Activated CD4-positive, alpha-beta memory T cell treated with anti-CD3 and anti-CD28 coated beads, Interleukin-2, amount 10 ng/mL, durations not matched to agents 7 days and 5 days (primary cell): ENCODE measurements at places on chromosomes 6 and 20.

- no peak overlapping the region for H3K27ac ChIP-seq
- no peak overlapping the region for H3K4me3 ChIP-seq
- no peaks in the 10 kb centered on the region for H3K36me3 ChIP-seq
- peak; percentile 34 for DNase-seq
- H3K27me3 ChIP-seq, result peaks cover 40% of the 10 kb centered on the region
- no peaks in the 10 kb centered on the region for H3K4me1 ChIP-seq
These were observed 46.8 kb downstream of the CD24 start for GRCh38 chr6:106927531-106928398.

- no peaks in the 10 kb centered on the region for H3K27me3 ChIP-seq
- no peak overlapping the region for H3K27ac ChIP-seq
- H3K4me3 ChIP-seq, result no peak overlapping the region
- H3K36me3 ChIP-seq, result no peaks in the 10 kb centered on the region
These were observed 515.7 kb upstream of the FLRT3 start for GRCh38 chr20:14853079-14853478.

GRCh38 chr20:3010985-3011723 is 32.3 kb upstream of the GNRH2 start:
- peak overlapping the region; percentile 71 for H3K27ac ChIP-seq
- no peak overlapping the region for H3K4me3 ChIP-seq
- H3K27me3 ChIP-seq, result no peaks in the 10 kb centered on the region
- no peak for DNase-seq
- peaks cover 59% of the 10 kb centered on the region for H3K4me1 ChIP-seq

DNA sequence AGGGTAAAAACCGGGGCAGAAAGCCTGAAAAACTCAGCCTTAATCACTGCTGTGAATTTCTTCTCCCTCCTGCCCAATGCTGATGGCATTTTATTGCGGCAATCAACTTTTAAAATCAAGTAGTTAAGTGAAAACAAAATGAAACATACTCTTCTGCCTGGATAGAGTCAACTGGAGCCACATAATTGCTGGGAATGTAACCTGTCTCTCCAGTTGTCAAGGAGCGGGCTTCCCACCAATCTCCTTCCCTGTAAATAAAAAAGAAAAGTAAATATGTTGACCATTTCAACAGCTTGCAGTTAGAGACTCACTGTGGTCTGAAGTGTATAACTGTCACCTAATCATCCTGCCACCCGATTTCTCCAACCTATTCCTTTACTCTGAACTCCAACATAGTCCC is 102.1 kb upstream of the TRAF3IP2 start:
- no peak overlapping the region for H3K4me3 ChIP-seq
- H3K36me3 ChIP-seq, result peaks cover 56% of the 10 kb centered on the region
- no peak overlapping the region for H3K27ac ChIP-seq

DNA sequence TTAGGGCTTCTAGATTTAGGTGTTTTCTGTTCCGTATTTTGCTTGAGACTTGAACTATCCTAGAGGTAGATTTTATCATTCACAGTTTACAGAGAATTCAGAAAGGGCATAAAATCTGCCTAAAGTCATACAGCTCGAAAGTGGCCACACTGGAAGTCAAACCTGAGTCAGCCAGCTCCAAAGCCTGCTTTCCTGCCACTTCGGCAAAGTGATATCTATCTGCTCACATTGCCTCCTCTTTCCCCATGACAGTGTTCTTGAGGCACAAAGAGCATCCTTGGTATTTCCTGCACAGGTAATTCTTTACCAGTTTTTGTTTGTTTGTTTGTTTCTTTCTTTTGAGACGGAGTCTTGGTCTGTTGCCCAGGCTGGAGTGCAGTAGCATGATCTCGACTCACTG is 19.4 kb upstream of the SCUBE3 start:
- H3K4me1 ChIP-seq, result peaks cover 12% of the 10 kb centered on the region
- no peak overlapping the region for H3K27ac ChIP-seq
- no peak overlapping the region for H3K4me3 ChIP-seq
- H3K27me3 ChIP-seq, result peaks cover 35% of the 10 kb centered on the region
- DNase-seq, result no peak

- H3K4me3 ChIP-seq, result no peak overlapping the region
- no peaks in the 10 kb centered on the region for H3K27me3 ChIP-seq
- no peak overlapping the region for H3K27ac ChIP-seq
- DNase-seq, result no peak
- H3K4me1 ChIP-seq, result no peaks in the 10 kb centered on the region
- no peaks in the 10 kb centered on the region for H3K36me3 ChIP-seq
These were observed 14.1 kb upstream of the SPDEF start for GRCh38 chr6:34570066-34570833.

DNA sequence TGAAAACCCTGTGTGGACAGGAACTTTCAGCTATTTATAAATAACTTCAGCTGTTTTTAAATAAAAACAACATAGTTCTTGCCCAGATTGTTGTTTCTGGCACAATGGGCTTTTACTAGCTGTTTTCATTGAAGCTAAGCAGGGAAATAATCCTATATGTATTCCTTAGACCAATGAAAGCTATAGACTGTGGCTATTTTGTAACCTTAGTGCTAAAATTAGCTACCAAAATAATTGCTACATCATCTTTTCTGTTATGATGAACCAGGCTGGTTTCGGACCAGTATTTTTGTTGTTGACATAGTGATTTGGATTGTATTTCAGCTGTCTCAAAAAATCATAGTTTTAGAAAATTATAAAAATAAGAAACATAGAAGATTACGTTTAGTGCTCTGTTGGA is 13.7 kb downstream of the PHF3 start:
- no peak overlapping the region for H3K4me3 ChIP-seq
- DNase-seq, result no peak
- H3K27me3 ChIP-seq, result no peaks in the 10 kb centered on the region
- H3K36me3 ChIP-seq, result peaks cover 35% of the 10 kb centered on the region
- H3K4me1 ChIP-seq, result peaks cover 25% of the 10 kb centered on the region
- H3K27ac ChIP-seq, result no peak overlapping the region

GRCh38 chr20:56442389-56443365 is 25.8 kb upstream of the RTF2 start:
- peaks cover 35% of the 10 kb centered on the region for H3K36me3 ChIP-seq
- peaks cover 50% of the 10 kb centered on the region for H3K4me1 ChIP-seq
- H3K27ac ChIP-seq, result peak overlapping the region; percentile 17
- no peaks in the 10 kb centered on the region for H3K27me3 ChIP-seq
- no peak overlapping the region for H3K4me3 ChIP-seq

DNA sequence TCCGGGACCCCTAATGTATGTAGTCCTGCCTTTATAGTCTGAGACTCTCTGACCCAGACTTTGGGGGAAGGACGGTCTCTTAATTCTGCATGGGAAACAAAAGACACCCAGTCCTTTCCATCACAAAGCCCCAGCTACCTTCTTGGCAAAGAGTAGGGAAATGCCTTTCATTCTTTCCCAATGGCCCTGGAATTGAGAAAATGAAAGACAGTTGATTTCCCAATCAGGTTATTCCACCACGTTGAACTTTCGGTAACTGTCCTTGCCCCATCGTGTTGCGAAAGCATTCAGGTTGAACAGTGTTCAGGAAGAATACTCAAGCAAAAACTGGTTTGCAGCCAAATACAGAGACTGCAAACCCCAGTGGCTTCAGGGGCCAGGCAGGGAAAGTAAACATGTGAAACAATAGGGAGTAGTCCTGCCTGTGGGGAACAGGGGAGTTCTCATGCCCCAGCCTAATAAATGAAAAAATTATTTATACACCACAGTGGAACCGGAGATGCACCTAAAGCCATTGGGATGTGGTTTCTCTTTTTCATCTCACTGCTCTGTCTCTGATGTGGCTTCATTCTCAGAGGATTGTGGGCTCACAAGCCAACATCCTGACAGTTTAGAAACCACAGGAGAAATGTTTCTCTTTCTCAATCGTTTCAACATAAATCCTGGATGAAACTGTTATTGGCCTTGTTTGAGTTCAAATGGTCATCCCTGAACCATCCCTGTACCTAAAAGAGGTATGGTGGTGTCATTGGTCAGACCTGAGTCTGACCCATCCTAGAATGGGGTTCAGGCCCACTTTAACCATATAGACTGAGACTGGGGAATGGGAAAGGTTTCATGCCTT is 44.2 kb upstream of the SLC9A8 start:
- H3K4me3 ChIP-seq, result no peak overlapping the region
- H3K27me3 ChIP-seq, result peaks cover 52% of the 10 kb centered on the region
- DNase-seq, result peak; percentile 51
- H3K27ac ChIP-seq, result no peak overlapping the region
- peaks cover 2% of the 10 kb centered on the region for H3K36me3 ChIP-seq

DNA sequence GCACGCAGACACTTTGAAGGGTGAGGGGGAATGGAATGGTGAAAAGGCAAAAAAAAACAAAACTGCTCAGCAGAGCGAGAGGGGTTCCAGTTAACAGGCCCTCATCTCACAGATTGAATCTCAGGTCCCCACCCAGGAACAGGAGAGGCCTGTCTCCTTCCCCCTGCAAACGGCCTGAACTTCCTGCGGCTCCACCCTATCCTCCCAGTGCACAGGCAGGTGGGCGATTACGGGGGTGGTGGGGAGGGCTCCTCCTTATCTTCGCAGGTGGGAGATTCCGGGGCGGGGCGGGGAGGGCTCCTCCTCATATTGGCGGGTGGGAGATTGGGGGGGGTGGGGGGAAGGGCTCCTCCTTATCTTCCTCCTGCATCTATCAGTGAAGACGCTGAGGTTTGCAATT is 129.0 kb downstream of the SOX4 start:
- peaks cover 1% of the 10 kb centered on the region for H3K4me1 ChIP-seq
- H3K36me3 ChIP-seq, result no peaks in the 10 kb centered on the region
- H3K27ac ChIP-seq, result no peak overlapping the region
- no peak overlapping the region for H3K4me3 ChIP-seq

DNA sequence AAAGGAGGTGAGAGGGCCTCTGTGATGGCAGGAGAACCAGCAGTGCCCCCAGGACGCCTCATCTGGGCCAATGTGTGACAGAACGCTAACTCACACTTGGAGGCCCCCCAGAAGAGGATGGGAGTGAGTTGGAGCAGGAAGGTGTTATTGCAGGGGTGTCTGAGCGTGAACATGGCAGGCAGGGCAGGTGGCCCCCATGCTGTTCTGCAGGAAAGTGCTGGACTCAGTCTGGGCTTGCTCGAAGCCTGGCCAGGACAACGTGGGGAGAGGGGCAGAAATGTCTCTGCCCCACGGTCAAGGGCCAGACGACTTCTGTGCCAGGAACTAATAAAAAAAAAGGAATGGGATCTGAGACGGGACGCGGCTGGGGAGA is 931 bp upstream of the EBF4 start:
- no peak overlapping the region for H3K27ac ChIP-seq
- peaks cover 3% of the 10 kb centered on the region for H3K36me3 ChIP-seq
- DNase-seq, result no peak
- H3K27me3 ChIP-seq, result peaks cover 47% of the 10 kb centered on the region
- peaks cover 26% of the 10 kb centered on the region for H3K4me1 ChIP-seq
- H3K4me3 ChIP-seq, result peak overlapping the region; percentile 78

- peak overlapping the region; percentile 69 for H3K4me3 ChIP-seq
- peaks cover 45% of the 10 kb centered on the region for H3K36me3 ChIP-seq
- H3K27me3 ChIP-seq, result peaks cover 31% of the 10 kb centered on the region
- H3K4me1 ChIP-seq, result peaks cover 57% of the 10 kb centered on the region
- peak; percentile 81 for DNase-seq
- peak overlapping the region; percentile 94 for H3K27ac ChIP-seq
These were observed 31.1 kb downstream of the SERPINB6 start for GRCh38 chr6:2940010-2940850.

GRCh38 chr6:126880964-126881363 is 237.5 kb upstream of the RSPO3 start:
- no peaks in the 10 kb centered on the region for H3K4me1 ChIP-seq
- no peak overlapping the region for H3K4me3 ChIP-seq
- H3K27ac ChIP-seq, result no peak overlapping the region
- DNase-seq, result no peak

DNA sequence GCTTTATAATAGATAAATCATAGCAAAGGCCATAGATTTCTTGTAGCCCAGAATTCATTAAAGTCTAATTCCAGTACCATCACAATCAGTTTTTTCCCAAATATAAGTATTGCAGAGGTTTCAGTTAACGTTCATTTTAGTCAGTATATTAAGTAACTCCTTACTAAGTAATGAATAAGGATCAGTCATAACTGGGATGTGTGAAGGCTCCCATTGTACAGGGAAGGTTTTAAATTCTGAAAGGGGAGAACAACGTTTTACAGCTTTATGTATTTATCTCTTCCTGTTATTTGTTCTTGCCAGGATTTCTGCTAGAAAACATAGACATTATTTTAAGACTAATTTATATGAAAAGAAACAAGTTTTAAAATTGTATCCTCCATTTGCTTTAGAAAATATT is 215.5 kb upstream of the LAMP5 start:
- H3K27ac ChIP-seq, result no peak overlapping the region
- H3K4me3 ChIP-seq, result no peak overlapping the region
- H3K4me1 ChIP-seq, result no peaks in the 10 kb centered on the region
- no peak for DNase-seq
- H3K27me3 ChIP-seq, result no peaks in the 10 kb centered on the region
